A549 treated with Hydrocortisone at 1 μM for 4 hours (cell line): ENCODE measurements at places on chromosomes 2 and 18. TPM values are rescaled to one million over a fixed set of nuclear protein-coding genes. Genes with fewer than 3 reads are reported as not detected.

CDK15 gene
- total RNA-seq = not detected in 5 replicates

SLC66A3 gene
- total RNA-seq = 32.8 to 41.3 TPM (median 36.3 TPM) in 5 replicates

GPR45 gene
- not detected in 5 replicates for total RNA-seq

MYCN gene
- not detected in 5 replicates for total RNA-seq

SH2D6 gene
- 0.26 to 1.3 TPM (median 0.81 TPM) in 5 replicates for total RNA-seq

PRKAG3 gene
- not detected in 5 replicates for total RNA-seq

CNPPD1 gene
- total RNA-seq = 42.9 to 47.2 TPM (median 45.1 TPM) in 5 replicates

SP5 gene
- not detected in 5 replicates for total RNA-seq

SLC20A1 gene
- 135 to 183 TPM (median 150 TPM) in 5 replicates for total RNA-seq

TYMS gene
- total RNA-seq = 168 to 180 TPM (median 169 TPM) in 5 replicates

TUBA3D gene
- total RNA-seq = 5.1 to 10.0 TPM (median 5.8 TPM) in 5 replicates

AGXT gene
- total RNA-seq = not detected in 5 replicates

LYPD1 gene
- 14.6 to 20.6 TPM (median 15.7 TPM) in 5 replicates for total RNA-seq

IFIH1 gene
- total RNA-seq = 0.83 to 1.3 TPM (median 1.2 TPM) in 5 replicates

RBBP8 gene
- total RNA-seq = 20.7 to 29.6 TPM (median 22.2 TPM) in 5 replicates

LRP2 gene
- 0.01 to 0.07 TPM (median 0.02 TPM) in 3 of 5 replicates, not detected in the others for total RNA-seq

ZNF516 gene
- 3.9 to 4.9 TPM (median 4.1 TPM) in 5 replicates for total RNA-seq

RDH14 gene
- total RNA-seq = 33.5 to 42.5 TPM (median 37.3 TPM) in 5 replicates

SERPINB3 gene
- 0.10 to 0.16 TPM (median 0.13 TPM) in 3 of 5 replicates, not detected in the others for total RNA-seq
